Lower leg skin (tissue), 4 donors: ENCODE measurements at places on chromosomes 5 and 9. TPM values are rescaled to one million over a fixed set of nuclear protein-coding genes. Genes with fewer than 3 reads are reported as not detected.

Gene IL13
- total RNA-seq, result not detected

- DNase-seq, result no peak
Measured at GRCh38 chr5:126182971-126183695, 240.1 kb upstream of the GRAMD2B start.

Gene LVRN
- 1.5 TPM for total RNA-seq

Gene CRHBP
- 2.0 TPM for total RNA-seq

- no peak for DNase-seq
Measured at GRCh38 chr5:126099077-126099476, 324.1 kb upstream of the GRAMD2B start.

DNA sequence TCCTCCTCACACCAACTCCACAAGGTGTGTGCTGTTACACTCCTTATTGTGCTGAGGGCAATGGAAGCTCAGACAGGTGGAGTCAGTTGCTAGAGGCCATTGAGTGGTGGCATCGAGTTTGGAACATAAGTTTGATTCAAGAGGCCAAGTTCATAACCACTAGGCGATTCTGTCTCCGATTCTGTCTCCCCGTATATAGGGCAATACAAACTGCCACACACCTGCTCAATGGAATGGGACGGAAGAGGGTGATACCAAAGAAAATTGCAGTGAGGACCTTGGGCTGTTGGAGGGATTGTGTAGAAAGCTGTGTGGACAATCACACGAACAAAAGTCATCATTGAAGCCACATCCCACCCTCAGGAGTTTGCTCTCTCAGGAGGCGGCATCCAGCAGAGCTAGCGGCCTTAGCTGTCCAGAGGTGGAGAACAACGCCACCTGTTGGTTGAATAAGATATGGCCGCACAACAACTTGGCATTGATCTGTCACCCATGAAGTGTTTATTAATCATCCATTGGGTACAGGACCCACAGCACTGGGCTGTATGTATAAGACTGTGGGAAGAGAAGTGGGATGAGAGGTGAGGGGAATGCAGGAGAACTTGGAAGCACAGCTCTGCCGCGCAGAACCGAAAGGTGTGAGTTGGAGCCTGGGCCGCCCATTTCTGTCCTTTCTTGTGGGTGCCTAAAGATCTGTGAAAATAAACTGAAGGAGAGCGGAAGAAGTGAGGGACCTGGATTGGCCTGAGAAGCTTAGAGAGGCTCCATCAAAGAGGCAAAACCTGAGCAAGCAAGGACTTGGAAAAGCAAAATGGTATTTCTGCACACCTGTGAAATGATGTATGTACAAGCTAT, 16.1 kb upstream of the NEUROG1 start:
- no peak for DNase-seq

DNA sequence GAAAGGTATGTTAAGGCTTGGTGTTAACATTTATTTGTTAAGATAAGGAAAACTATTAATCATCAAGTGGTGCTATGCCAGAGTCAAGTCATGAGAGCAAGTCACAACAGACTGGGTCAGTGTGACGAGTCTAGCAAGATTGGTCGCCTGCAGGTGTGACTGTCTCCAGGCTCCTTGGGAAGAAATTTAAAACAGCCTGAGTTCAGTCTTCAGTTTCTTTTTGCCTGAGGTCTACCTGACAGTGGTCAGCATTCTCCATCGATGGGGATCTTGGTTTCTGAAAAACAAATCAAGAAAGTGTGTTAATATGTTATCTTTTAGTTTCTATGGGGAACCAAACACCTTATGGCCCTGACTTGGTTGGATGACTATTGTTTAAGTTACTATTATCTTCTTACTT, 56.3 kb downstream of the CETN3 start:
- no peak for DNase-seq

DNA sequence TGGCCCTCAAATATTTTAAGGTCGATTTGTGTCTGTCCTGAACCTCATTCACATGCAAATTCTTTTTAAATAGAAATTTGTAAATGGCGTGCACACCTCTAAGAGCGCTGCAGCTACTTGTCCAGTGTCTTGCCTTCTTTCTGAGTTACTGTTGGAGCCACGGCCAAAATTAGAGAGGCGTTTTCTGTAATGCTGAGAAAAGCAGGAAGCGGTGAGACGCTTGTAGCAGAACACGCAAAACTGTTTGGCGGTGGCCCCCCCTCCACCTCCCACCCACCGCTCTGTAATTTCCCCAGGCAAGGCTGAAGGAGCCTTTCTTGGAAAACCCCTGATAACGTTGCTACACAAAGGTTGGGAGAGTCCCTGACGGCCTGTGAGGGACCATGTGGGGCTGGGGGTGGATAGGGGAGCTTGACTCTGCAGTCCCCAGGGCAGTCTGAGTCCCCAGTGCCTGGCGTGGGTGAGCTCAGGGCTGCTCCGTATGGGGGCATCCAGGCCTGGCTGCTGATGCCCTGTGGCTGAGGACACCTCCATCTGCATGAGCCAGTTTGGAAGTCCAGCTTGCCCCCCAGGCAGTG, 96.5 kb downstream of the GADD45G start:
- DNase-seq, result no peak

Gene IFNE
- total RNA-seq, result not detected

Gene CCL28
- 17.3 TPM for total RNA-seq

GRCh38 chr9:96321515-96321914, 19.5 kb upstream of the HSD17B3 start:
- no peak for DNase-seq

GRCh38 chr9:7967851-7968250, 168.3 kb upstream of the DMAC1 start:
- no peak for DNase-seq

Gene LPAR1
- 21.9 TPM for total RNA-seq

GRCh38 chr5:31825518-31826068, 186.7 kb downstream of the PDZD2 start:
- no peak for DNase-seq

DNA sequence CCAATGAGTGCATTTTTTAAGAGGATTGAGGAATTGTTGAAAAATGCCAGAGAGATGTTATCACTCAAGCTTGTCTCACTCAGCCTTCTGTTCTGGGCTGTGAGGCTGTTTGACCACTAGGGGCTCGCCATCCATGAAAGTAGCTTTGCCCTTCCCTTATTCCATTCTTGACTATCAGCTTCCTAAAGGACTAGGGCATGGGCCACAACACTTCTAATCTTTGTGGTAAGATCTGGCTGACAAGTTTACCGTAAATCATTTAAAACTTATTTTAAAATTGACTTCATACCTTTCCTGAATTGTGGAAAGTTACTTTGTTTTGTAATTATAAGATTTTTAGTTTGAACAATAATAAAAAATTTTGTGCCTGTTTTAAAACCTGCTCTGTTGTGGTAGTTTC, 49.5 kb downstream of the TJP2 start:
- DNase-seq, result no peak

DNA sequence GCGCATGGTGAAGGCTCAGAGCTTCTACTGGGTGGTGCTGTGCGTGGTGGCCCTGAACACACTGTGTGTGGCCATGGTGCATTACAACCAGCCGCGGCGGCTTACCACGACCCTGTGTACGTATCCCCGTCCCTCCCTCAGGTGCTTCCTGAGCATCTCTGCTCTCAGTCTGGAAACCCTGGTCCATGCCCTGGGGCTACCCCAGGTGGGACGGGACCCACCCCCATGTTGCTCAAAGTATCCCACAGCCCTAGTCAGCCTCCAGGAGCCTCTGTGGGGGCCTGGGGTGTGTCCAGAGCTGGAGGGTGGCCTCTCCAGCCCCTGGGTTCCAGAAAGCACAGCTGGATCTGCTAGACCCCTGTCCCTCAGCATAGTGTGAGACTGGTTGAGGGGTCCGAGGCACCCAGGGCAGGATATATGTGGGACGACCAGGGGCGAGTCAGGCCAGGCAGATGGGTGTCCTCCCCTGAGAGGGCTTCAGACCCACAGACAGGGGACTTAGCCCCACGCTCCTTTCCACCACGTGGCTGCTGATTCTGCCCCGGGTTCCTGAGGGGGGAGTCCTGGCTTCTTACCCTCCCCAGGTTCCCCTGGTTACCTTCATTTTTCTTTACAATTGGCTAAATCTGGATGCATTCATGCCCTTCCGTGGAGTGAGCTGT, 94.0 kb downstream of the CACNA1B start:
- no peak for DNase-seq

Gene NUTM2G
- not detected for total RNA-seq

DNA sequence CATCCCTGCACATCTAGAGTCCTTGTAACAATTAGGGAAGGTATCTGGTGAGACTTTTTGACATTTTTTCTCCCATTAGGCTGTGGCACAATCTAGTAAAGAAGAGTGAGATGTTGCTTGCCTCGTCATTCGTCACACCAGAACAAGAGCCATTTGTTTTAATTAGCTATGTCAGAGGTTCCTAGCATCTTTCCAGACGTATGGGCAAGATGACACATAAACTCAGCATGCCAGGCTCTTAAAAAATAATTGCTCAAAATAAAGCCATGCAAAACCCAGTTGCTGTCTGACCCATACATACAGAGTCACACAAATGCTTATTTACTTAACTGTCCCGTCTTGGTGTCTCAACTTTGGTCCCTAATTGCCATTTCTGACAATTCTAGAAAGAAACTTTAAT, 125.9 kb downstream of the TRPM3 start:
- no peak for DNase-seq

GRCh38 chr9:93098236-93098946, 2.4 kb downstream of the CARD19 start:
- DNase-seq, result peak; percentile 98

DNA sequence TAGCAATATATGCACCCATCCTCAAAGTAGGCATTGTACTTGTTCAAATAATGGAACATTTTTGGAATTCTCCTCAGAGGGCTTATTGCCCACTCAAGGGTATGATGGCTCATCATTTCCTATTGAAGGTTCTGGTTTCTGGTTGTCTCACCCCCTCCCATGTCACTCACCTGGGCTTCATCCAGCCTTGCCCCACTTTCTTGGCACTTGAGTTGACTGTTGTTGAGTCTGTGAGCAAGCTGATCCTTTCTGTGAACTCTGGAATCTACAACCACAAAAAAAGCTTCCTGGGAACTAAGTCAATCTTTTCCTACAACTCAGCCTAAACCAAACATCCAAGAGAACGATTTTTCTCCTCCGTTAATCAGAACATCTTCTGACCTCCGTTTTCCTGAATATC, 73.9 kb upstream of the ANKH start:
- no peak for DNase-seq

- no peak for DNase-seq
Measured at GRCh38 chr5:107813559-107813958, 142.8 kb upstream of the EFNA5 start.

DNA sequence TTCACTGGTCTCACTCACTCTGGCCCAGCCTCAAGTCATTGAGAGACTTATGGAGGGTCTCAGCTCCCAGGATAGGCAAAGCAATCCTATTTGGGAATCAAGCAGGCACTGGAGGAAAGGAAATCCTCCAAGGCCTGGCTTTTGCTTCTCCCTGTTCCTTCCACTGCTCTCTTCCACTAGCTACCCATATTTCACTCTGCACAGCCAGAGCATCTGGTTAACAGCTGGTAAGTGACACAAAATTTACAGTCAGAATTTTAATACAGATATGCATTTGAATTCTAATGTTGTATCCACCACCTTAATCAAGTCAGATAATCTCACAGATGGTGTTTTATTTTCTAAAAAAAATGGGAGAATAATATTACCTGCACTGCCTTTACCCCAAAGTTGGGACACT, 868 bp upstream of the C1QTNF2 start:
- no peak for DNase-seq

Gene FBXO4
- 6.6 TPM for total RNA-seq

Gene FLT4
- 11.6 TPM for total RNA-seq

DNA sequence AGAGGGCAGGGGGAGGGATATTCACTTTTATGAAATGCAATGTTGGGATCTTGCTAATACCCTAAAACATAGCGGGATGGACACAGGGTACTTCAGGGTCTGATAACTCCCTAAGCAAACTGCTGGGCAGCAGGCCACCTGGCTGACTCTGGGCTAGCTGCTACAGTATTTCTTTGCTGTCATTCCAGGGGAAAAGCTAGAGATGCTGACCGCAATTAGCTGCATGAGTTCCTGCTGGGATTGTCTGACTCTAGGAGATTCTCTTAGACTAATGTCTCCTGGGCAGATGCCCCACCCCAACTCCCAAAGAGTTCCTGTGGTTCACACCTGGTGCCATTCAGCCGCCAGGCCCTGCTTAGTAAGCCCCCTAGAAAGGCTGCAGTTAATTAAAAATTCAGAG, 69.9 kb downstream of the PSAT1 start:
- no peak for DNase-seq

- DNase-seq, result no peak
Measured at GRCh38 chr5:131863700-131864099, 66.9 kb upstream of the FNIP1 start.

DNA sequence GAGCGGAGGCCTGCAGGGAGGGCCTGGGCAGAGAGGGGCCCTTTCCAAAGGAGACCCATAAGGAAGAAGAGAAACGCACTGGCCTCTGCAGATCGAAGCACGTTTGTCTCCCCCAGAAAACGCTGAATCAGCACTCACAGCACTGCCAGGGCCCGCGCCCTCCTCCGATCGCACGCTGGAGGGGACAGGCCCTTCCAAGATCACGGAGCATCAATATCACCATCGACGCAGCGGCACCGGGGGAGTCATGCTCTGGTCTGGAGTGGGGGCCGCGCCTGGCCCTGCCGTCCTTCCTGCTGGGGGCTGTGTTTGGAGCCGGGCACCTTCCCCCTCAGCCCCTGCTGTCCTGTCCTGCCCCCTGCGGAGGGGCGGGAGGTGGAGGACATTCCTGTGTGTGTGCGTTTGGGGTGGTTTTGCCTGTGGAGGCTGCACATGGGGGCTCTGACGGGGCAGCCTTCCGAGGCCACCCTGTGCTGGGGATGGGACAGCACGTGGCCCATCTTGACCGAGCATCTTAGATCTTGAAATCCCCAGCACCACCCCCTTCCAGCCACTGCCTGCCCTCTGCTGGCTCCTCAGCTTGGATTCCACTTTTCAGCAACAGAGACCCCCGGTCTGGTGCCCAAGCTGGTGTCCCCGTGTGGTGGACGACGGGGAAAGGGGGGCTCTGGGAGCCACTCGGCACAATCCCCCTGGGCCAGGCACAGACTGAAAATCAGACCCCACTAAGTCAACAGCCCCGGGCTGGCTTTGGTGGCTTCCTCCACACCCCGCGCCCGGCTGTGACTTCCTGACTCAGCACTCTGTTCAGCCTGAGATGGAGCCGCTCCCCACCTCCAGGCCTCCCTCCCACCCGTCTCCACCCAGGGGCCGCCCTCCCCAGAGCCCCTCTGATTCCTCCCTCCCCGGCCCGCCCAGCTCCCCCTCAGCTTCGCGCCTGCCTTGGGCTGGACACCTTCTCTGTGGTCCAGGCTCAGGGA, 8.3 kb downstream of the TMEM250 start:
- no peak for DNase-seq
